ENCODE measurements at places on chromosomes 6 and 20.

DNA sequence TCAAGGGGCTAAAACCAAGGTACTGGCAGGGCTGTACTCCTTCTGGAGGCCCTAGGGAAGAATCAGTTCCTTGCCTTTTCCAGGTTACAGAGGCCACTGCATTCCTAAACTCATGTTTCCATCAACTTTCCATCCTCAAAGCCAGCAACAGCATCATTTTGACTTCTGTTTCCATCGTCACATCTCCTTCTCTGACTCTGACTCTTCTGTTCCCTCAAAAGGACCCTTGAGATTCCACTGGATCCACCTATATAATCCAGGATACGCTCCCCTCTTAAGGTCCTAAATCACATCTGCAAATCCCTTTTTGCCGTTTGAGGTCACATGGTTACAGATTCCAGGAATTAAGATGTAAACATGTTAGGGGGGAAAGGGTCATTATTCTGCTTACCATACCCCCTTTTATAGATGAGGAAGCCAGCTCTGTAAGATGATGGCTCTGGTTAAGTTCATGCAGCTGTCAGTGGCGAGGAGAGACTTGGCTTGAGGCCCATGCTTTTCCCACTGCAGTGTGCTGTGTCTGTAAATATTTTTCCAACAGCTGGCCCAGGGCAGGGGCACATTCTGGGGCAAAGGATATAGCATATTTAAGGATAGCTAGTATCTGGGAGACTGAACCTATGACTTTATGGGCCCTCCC, 114.6 kb downstream of the TNFRSF21 start:
- no peak for DNase-seq

DNA sequence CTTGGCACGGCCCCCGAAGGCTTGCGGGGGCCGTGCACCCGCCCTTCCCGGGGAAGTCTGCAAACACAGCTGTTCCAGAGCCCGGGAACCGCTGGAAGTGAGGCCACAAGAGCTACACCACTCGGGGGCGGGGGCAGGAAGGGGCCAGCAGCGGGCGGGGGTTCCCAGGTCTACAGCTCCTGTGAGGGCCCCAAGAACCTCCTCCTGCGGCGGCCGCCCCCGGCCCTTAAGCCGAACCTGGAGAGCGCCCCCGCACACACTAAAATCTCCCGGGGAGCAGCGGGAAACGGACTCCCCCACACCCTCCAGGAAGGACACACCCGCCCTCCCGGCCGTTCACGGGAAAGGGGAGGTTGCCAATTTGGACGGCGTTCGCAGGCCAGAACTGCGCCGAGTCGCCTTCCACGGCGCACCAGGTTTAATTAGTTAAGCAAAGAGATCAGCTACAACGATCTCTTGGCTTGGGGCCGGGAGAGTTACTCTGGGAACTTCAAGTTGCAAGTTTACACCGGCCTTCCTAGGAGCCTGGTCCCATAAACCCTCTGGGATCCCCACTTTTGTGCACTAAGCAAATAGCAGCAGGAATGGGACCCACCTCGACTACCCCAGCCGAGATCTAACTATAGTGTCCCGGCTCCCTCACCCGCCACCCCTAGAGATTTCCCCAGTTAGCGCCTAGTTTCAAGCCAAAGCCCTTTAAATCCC, 1.7 kb downstream of the JAG1 start:
- DNase-seq = no peak

DNA sequence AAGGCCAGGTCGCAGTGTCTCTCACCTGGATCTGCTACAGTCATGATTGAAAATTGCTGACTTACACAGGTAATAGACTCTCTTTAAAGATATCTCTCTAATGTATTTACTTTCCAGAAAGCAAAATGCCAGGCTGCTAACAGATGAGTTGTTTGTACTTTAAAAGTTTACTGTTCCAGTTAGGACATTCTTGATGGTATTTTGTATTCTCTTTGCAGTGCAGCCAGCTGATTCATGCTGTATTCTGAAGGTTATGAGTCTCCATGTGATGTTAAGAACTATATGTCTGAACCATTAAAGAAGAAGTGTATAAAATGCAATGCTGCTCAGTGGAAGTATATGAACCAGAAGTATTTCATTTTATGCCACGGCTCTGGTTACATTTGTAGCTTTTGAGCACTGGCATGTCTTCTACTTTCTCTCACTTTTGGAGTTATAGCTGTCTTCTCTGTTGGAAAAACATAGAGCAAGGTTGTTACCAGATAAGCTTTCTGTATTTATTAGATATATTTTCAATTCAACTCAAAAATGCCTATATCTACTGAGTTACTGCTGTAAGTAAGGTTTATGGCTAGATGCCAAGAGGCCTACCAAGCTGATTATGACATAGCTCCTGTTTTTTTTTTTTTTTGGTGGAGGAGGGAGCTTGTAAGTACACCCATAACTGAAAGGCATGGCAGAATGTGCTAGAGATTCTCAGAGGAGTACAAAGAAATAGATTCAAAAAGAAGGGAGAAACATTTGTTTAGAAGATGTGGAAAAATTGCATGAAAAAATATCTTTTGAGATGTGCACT, 130.5 kb upstream of the MAN1A1 start:
- no peak for DNase-seq

- DNase-seq = peak; percentile 28
These were observed 52.9 kb upstream of the TAB2 start for GRCh38 chr6:149264629-149265028.

GRCh38 chr20:20414640-20415220, 46.8 kb downstream of the INSM1 start:
- DNase-seq = no peak

DNA sequence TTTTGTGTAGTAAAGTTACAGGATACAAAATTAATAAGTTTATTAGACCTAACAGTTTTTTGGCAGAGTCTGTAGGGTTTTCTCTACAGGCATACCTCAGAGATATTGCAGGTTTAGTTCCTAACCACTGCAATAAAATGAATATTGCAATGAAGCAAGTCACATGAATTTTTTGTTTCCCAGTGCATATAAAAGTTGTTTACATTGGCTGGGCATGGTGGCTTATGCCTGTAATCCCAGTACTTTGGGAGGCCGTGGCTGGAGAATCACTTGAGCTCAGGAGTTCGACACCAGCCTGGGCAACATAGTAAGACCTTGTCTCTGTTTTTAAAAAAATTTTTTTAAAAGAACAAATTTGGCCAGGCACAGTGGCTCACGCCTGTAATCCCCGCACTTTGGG, 16.0 kb downstream of the C6orf52 start:
- no peak for DNase-seq

DNA sequence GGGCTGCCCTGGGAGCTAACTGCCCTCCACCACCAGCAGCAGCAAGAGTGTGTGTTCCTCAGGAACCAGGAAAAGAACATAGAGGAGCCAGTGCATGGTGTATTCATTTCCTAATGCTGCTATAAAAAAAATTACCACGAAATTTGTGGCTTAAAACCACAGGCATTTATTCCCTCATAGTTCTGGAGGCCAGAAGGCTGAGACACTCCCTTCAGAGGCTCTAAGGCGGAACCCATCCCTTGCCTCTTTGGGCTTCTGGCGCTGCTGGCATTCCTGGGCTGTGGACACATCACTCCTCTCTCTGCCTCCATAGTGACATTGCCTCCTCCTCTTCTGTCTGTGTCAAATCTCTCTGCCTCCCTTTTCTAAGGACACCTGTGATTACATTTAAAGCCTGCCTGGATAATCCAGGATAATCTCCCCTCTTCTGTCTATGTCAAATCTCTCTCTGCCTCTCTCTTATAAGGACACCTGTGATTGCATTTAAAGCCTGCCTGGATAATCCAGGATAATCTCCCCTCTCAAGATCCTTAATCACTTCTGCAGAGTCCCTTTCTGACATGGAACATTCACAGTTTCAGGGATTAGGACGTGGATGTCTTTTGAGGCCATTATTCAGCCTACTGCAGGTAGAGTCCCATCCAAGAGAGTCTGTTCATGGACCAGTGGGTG, 54.7 kb downstream of the NDUFAF5 start:
- DNase-seq = no peak

DNA sequence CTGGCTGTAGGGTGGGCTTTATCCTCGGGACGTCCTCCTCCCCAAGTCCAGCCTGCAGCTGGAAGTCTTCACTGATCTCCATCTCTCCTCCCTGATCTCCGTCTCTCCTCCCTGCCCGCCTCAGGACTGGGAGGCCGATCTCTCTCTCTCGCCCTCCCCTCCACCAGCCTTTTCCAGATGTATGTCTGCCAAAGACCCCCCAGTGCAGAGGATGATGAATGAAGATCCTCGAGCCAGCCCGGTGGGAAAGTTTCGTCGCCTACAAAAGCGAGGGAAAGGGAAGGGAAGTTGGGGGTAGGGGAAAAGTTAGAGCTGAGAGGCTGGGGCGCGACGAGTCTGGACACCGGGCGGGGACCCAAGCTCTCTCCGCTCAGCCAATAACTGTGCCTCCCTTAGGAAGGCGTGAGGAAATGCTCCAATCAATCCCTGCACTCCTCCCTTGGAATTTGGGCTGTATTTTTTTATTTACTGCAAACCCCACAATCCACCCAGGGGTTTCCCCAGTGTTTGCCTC, 595 bp upstream of the SRF start:
- DNase-seq = no peak

DNA sequence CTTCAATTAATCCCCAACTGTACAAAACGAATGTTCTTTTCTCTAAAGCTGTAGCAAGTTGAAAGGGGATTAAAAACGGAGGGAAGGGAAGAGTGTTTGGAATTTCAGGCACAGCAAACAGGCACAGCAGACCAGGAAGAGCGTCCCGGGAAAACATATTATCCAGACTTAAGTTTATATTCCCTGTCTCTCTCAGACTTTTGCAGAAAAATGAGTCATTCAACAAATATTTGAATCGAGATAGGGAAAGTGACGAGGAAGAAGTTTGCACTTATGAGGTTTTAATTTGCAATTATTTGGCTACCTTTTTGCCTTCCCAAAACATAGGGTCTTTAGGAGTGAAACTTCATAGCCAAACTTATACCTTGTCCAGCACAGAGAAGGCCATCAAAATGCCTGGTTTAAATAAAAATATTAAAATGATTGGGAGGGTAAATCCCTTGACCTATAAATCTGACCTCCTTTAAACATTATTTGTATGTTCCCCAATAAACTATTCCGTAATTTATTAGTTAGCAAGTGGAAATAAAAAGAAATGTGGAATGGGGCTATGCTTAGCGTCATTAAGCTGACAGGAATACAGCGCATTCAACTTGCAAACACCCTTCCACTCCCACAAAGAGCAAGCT, 16.0 kb downstream of the HFE start:
- no peak for DNase-seq

DNA sequence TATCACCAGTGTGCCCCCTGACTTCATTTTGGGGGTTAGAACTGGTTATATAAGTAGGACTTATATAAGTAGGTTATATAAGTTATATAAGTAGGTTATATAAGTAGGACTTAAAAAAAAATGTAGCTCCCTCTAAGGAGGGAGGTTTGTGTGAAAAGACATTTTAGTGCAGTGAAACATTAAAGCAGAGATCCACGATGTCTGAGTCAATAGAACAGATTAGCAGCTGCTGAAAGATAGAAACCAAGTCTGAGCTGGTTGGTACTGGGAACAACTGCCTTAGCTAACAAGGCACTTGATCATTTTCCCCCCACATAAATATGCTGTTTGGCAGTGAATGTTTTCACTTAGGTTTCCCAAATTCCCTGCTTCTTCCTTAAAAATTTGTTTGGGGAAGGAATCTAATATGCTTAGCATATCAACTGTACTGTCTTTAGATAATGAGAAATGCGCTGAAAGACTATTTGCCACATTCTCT, 2.1 kb upstream of the RPS12 start:
- no peak for DNase-seq

GRCh38 chr6:14945461-14946185, 300.2 kb upstream of the JARID2 start:
- DNase-seq = no peak

GRCh38 chr6:13920552-13920951, 4.2 kb upstream of the RNF182 start:
- DNase-seq = no peak

DNA sequence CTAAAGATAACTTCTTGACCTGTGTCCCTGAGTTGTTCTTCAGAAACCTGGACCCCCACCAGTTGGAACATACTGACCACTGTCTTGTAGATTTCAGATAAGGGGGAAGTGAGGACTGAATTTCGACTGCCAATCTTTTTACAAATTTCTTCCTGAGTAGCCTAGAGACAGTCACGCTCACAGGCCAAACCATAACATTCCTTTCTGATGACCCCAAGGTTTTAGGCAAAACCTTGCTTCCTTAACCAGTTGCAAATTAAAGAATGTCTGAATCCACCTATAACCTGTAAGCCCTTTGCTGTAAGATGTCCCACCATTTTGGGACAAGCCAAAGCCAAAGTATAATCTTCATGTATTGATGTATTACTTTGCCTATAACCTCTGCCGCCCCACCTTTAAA, 306.9 kb downstream of the LRFN2 start:
- DNase-seq = no peak

DNA sequence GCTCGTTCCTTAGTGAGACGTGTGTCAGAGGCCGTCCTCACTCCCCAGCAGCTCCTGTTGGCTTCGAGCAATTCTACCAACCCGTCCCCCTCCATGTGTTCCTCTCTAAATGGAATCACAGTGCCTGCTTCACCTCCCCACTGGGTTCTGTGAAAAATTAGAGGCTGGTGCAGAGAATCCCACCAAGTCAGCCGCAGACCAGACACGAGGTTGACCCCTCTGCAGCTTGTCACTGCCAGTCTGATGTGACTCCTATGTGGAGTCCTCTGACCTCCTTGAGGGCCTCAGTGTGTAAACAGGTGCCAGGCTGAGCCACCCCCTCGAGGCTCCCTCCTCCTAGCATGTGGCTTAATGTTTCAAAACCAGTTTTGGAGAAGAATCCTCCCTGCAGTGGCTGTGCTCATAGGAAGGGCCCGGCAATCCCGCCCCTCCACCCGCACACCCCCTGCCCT, 12.6 kb upstream of the IRF4 start:
- no peak for DNase-seq

GRCh38 chr20:878511-879307, 37.4 kb downstream of the ANGPT4 start:
- no peak for DNase-seq

GRCh38 chr6:158050955-158051354, 69.3 kb downstream of the SYNJ2 start:
- DNase-seq = no peak

DNA sequence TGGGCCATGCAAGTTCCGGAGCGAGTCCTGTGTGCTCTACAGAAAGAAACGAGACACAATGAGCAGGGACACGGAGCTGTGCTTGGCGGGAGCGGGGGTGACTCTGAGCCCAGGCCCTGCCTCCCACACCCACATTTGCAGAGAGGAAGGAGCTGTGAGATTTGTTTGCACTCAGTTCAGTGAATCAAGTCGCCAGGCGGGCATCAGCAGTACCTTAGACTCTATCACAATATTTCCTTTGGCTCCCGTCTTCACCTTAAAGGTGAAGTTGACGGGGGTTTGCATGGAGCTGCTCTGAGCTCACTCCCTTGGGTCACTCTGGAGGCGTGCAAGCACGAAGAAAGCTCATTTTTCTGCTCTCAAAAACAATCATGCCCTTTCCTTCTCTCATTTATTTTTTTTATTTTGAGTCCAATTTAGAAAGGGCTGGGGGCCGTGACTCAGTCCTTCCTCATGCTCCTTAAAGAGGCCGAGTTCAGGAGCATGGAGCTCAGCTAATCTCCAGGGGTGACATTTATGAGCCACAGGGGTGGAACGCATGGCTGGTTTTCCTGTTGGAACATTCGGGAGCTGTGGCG, 188.2 kb downstream of the NFATC2 start:
- DNase-seq = no peak

- no peak for DNase-seq
These were observed 124.1 kb downstream of the GRIK2 start for GRCh38 chr6:101517632-101518031.

- no peak for DNase-seq
These were observed 143.9 kb downstream of the GRM4 start for GRCh38 chr6:34001706-34002621.

- no peak for DNase-seq
These were observed 20.1 kb downstream of the DIDO1 start for GRCh38 chr20:62906209-62906608.

- DNase-seq = no peak
These were observed 70.5 kb upstream of the PRL start for GRCh38 chr6:22367346-22367745.
